Lung (tissue), 17 donors: ENCODE measurements at places on chromosomes 4 and X. TPM values are rescaled to one million over a fixed set of nuclear protein-coding genes. Genes with fewer than 3 reads are reported as not detected.

Gene FAM9B
- total RNA-seq, result not detected

DNA sequence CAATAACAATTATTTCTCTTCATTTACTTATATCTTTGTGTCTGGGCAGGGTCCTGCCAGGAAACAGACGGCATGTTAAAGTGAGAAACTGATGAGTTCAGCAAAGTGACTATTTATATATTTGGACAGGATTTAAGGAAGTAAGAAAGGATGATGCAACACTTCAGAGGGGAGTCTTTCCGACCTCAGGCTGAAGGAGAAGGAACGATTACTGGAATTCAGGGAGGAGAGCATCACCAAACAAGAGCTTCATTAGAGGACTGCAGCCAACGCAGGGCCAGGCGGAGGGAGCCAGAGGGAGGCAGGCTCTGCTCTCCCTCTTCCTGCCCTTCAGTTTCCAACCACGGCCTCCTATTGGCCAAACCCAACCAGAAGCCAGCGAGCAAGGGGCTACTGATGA is 1.5 kb upstream of the TLR7 start:
- DNase-seq, result peak; percentile 81
- no peak overlapping the region for H3K4me3 ChIP-seq
- H3K27ac ChIP-seq, result no peak overlapping the region
- H3K27me3 ChIP-seq, result peaks cover 5% of the 10 kb centered on the region
- peaks cover 5% of the 10 kb centered on the region for H3K4me1 ChIP-seq

DNA sequence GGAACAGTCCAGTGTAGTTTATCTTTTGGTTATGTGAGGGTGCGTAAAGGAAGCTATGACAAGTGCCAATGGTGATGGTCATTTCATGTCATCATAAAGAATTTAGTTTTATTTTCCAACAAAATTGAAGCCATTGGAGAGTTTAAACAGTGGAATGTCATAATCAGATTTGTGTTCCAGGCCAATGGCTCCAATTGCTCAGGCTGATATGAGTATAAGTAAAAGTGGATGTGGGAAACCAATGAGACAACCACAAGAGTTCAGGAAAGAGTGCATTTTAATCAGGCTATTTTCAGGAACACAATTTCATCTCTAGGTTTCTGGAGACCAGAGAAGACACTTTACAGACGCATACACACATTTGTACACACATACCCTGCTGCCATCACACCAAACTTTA is 20.7 kb downstream of the SPANXC start:
- no peak overlapping the region for H3K4me3 ChIP-seq
- H3K36me3 ChIP-seq, result no peaks in the 10 kb centered on the region
- DNase-seq, result no peak
- H3K27me3 ChIP-seq, result no peaks in the 10 kb centered on the region
- no peaks in the 10 kb centered on the region for H3K4me1 ChIP-seq
- H3K27ac ChIP-seq, result no peak overlapping the region

DNA sequence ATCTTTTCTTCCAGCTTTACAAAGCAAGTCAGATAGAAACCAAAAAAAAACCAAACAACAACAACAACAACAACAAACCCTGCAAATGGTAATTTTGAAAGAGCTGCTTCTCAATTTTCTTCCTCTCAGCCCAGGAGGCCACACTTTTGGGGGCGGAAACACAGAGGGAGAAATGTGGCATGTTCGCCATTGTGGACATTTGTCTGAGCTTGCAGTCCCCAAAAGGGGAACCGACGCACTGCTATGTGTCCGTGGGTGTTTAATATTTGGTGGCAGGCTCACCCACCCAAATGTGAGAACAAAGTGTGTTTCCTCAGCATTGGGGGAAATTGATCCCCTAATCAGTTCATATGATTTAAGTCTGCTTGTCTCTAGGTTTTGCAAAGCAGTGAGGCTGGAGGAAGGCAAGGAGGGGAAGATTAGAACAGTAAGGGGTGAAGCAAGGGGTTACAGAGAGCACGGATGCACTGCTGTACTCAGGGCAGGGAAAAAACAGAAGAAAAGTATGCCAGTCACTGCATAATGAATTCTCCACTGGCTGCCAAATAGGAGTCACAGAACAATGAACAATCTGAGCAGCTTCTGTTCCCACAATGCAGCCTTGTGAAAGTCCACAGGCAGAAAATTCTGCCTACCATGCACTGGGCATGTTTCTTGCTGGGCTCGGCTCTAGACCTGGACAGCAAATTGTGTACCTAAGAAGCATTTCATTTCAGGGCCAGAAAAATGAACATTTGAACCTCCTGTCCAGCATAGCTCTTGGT is 74.7 kb upstream of the GPM6B start:
- H3K4me1 ChIP-seq, result no peaks in the 10 kb centered on the region
- no peak overlapping the region for H3K27ac ChIP-seq
- peaks cover 39% of the 10 kb centered on the region for H3K27me3 ChIP-seq
- H3K4me3 ChIP-seq, result no peak overlapping the region
- DNase-seq, result no peak
- no peaks in the 10 kb centered on the region for H3K36me3 ChIP-seq

DNA sequence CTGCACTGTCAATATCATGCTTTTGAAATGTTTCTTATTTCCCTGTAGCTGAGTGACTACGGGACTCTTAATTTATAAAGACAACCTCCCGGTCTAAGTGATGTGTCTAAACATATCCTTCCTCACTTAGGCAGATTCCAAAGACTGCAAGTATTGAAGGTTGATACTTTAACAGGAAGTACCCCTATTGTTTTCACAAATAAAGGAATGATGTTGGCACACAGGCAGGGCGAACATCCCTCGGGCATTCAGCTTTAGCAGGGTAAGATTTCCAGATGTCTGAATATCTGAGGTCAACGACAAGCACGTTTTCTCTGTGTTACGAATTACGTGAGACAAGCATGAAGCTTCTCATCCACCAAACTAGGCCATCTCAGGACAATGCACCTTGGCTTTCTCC is 638.0 kb upstream of the FRG1 start:
- DNase-seq, result no peak
- no peak overlapping the region for H3K4me3 ChIP-seq
- peaks cover 3% of the 10 kb centered on the region for H3K4me1 ChIP-seq
- H3K27ac ChIP-seq, result no peak overlapping the region

- peak overlapping the region; percentile 99 for H3K27ac ChIP-seq
- peaks cover 6% of the 10 kb centered on the region for H3K4me1 ChIP-seq
- no peaks in the 10 kb centered on the region for H3K27me3 ChIP-seq
- peaks cover 8% of the 10 kb centered on the region for H3K36me3 ChIP-seq
- H3K4me3 ChIP-seq, result peak overlapping the region; percentile 79
- peak; percentile 75 for DNase-seq
These were observed 658 bp downstream of the KDM6A start for GRCh38 chrX:44873415-44874276.
